ENCODE measurements at places on chromosomes 12 and 14.

DNA sequence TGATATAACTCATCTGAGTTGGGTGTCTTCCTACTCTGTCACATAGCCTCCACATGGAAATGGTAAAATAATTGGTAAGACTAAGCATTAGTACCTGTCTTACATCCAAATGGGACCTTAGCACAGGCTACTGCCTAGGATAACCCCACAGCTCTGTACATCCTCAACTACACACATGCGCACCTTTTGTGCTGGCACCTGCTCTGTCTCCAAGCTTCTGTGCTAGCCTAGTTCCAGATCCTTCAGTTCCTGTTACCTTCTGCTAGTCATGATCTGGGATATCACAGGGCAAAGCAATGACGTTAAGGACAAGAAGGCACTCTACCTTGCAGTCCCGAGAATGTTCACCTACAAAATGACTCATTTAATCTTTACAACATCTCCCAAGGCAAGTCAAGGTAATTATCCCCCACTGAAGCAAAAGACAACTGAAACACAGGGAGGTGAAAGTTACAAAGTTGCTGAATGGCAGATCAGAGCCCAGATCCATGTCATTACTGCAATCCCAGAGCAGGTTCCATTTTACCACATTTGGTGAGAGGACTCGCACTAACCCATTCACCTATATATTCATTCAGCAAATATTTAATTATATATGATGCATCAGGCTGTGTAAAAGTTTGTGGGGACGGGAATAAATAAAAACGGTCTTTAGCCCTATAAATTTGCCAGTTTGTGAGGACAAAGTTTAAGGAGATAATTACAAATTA lies 61.7 kb downstream of the PPM1H start:
- DNase-seq, result no peak

DNA sequence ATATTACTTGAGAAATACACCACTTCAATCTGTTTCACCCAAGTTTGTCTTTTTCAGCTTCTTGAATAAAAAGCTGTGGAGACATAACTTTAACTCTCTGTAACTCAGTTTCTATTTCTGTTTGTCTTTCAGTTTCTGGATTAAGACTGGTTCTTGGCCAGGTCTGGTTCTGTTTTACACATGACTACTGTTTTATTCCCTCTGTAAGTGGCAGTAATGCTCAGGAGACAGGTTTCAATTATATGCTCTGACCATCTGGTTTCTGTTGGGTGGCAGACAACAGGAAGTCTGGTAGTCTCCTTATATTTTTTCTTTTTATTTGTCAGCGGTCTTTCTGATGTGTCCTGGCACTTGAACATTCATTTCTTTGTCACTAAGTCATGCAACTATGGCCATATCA lies 102.9 kb downstream of the RPS29 start:
- no peak for DNase-seq

DNA sequence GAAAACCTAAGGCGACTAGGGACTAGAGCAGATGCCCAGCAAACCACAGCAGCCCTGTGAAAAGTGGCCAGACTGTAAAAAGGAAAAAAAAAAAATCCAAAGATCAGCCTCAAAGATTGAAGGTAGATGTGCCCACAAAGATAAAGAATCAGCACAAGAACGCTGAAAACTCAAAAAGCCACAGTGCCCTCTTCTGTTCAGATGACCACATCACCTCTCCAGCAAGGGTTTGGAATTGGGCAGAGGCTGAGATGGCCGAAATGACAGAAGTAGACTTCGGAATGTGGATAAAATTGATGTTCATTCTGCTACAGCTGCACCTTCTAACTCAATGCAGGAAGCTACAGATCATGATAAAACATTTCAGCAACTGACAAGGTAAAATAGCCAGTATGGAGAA lies 154.4 kb downstream of the GPHN start:
- DNase-seq, result no peak

DNA sequence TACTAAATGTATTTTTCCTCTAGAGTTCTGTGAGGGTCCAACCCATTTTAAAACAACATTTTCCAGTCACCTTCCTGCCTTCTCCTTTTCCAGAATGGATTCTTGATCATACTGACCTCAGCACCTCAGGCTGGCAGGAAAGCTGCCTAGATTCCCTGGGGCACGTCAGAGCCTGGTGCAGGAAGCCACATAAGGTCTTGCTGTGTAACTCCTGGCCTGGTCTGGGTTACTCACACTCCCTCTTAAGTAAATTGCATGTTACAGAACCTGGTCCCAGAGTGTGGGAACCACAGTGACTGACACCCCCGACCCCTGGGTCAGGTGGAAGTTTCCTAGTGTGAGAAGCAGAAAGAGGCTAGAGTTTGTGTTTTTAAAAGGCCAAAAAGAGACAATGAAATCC lies 209.8 kb downstream of the SPTSSA start:
- DNase-seq, result no peak

- DNase-seq, result no peak
These were observed 578.6 kb downstream of the RERGL start for GRCh38 chr12:17511369-17511768.

- no peak for DNase-seq
These were observed 428.2 kb downstream of the RAD51B start for GRCh38 chr14:68247676-68248268.

DNA sequence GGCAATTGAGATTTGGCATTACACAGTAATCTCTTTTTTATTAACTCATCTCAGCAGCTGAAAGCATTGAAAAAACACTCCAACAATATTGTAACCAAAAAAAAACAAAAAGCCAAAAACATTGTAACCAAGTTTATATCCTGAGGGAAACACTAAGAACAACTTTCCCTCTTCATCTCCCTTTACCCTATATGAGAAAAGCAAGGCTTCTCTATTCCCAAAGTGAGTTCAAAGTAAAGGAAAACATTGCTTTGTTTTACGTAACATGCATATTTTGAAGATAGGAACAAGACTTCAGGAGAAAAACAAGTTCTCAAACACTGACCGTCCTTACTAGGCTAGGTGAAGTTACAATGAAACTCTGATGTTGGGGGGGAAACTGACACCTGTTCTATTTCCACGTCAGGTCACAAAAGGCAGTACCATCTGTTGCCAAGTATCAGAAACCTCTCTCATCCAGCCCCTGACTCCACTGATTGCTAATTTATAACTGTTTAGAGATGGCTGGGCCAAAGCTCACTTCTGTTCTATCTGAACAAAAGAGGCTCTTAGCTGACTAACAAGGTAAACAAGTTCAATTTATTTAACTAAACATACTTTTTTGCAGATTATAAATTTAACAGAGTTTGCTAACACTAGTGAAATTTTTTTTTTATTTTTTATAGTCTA lies 67.9 kb upstream of the PLXNC1 start:
- no peak for DNase-seq

- DNase-seq, result no peak
These were observed 153.2 kb upstream of the ABCD2 start for GRCh38 chr12:39772821-39773259.

DNA sequence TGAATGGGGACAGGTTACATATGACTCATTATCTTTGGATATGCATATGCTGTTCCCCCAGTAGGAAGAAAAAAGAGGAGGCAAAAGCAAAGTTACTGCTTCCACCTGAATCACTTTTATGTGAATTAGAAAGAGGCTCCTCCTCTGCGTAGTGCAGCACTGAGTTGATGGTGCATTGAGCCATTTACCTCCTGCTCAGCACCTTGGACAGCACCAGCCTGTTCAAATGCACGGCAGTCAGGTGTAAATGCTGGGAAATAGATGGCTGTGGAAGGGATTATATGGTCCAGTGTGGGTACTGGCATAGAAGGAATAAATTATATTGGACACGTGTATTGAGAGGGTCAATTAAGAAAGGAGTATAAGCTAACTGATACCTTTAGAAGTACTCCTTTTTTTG lies 541.9 kb upstream of the SEL1L start:
- no peak for DNase-seq

DNA sequence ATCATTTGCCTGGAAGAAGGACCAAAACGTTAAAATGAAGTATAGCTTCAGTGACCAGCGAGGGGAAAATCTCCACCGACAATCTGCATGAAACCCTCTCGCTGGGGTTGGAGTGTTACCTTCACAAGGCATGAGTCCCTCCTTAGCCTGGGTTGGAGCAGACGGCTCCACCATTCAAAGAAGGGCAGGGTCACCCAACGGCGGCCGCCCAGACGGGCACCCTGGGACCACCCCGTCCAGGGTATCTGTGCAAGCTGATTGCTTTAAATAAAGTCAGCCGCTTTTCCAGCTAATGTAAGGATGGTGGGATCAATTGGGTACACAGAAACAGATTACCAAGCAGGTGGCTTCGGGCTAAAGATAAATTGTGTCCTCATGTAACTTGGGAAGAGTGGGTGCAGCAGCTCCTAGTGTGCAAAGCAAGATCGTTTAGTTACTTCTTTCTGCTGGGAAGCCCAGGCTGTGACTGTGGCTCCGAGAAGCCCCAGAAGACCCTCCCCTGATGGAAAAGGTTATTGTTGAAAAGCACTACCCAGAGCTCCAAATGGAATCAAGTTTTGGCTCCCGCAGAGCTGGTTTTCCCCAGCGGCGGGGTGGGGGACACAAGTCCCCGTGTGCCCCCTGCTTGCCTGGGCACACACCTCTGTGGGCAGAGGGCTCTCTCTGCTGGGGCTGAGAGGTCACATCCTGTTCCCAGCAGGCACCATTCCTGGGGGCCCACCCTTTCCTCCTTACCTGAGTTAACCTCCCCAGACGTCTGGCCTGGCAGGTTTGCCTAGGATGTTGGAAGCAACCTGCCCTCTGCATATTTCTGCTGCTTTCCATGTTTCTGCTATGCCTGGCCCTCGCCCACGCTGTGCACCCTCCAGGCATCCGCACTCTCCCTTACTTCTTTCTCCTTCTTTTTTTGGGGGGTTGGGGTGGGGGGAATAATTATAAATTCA lies 318.6 kb upstream of the DIO3 start:
- no peak for DNase-seq

- DNase-seq, result no peak
These were observed 24.5 kb upstream of the SPTLC2 start for GRCh38 chr14:77640756-77641533.

DNA sequence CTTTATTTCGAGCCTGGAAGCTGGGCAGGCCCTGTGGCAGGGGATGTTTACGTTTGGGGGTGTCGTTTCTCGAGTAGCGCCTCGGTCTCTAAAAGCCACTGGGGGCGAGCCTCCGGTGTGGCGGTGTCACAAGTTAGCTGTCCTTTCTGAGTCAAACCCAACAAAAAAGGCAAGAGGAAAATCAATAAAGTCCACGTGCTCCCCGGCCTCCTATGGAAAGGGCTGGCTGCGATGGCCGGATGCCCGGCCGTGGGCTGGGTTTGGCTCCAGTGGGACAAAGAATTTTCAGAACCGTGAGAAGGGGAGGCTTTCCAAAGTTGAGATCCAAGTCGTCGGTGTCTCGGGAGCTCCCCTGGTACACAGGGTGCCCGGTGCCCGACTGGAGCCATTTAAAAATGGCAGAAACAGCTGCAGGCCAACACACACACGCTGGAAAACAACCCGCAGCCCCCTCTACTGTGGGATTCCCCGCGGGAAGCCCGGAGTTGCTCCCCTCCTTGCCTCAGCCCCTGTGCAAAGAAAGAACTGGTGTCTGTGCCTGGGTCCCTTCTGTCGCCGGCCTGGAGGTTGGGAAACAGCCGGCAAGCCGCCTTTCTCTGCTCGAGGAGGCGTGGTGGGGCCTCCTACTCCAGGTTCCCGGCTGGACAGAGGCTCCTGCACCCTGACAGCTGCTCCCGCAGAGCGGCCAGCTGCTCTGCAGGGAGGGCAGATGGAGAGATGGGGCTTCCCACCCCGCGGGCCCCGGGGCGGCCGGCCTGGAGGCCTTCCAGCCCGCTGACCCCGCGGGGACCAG lies 1.9 kb downstream of the BCL7A start:
- peak; percentile 15 for DNase-seq

GRCh38 chr14:69624136-69624535 lies 12.7 kb downstream of the SUSD6 start:
- no peak for DNase-seq

DNA sequence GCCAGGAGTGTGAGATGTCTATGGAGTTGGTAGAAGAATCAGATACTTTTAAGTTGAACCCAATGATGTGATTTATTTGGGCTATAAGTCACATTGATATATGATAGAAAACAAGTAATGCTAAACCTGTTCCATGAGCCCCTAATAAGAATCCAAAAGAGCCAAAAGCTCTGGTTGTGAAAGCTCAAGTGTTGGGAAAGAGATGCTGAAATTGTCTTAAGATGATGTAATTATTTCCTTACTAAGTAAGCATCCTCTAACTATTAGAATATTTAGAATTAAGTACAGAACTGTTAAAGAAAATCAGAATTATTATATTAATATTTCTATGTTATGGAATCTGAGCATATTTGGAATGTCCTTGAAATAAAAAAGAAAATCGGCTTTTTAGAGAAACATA lies 17.6 kb upstream of the SLC2A13 start:
- no peak for DNase-seq

DNA sequence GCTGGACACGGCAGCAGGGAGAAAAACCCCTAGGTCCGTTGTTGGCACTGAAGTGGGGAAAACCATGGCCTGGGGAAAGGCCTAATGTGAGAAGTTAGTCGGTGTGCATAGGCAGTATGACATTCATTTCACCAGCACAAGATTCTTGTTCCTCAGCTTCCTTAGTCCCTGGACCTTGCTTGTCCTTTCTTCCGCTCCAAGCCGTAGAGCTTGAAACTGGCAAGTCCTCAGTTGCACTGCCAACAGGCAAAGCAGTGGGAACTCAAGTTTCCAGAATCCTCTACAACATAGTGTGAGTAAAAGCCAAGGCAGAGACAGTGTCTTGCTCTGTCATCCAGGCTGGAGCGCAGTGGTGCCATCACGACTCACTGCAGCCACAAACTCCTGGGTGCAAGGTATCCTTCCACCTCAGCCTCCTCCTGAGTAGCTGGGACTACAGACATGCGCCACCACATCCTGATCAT lies 138.5 kb upstream of the AMIGO2 start:
- no peak for DNase-seq

- DNase-seq, result no peak
These were observed 19.0 kb downstream of the KLRB1 start for GRCh38 chr12:9588749-9589148.

DNA sequence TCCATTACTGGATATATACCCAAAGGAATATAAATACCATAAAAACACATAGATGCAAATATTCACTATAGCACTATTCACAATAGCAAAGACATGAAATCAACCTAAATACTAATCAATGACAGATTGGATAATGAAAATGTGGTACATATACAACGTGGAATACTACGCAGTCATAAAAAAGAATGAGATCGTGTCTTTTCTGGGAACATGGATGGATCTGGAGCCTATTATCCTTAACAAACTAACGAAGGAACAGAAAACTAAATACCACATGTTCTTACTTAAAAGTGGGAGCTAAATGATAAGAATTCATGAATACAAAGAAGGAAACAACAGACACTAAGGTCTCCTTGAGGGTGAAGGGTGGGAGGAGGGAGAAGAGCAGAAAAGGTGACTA lies 76.5 kb downstream of the SLC38A4 start:
- DNase-seq, result no peak
